ENCODE measurements at places on chromosomes 1 and 21.
A peak's percentile ranks its signal among the peaks of the same experiment; 100 is the strongest.

- DNase-seq, result no peak
These were observed 21.7 kb upstream of the S100A2 start for GRCh38 chr1:153587314-153587713.

DNA sequence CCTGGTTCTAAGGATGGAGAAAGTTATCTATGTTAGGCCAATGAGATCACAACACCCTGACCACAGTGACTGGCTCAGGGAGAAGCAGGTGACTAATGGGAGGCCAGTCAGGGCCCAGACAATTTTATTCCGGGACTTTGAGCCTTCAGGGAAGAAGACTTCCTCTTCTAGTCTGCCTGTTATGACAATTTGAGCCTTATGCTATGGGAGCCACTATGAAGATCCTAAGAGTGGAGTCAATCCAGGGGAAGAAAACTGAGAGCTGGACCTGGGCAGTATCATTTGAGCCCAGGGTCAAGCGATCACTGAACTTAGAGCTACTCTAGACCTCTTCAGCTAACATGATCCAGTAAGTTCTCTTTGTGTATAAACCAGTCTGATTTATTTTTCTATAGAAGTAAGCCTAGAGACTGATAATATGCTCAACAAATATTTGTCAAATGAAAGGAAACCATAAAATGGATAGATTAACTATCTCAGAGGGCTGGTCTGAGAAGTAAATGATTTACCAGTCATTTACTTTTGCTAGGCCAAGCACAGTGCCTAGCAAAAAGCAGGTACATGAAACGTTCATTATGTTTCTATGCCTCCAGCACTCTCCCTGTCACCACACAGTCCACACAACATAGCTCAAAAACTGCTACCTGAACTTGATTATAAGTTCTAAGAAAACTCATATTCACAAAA, 4.2 kb upstream of the C1orf141 start:
- DNase-seq, result no peak

DNA sequence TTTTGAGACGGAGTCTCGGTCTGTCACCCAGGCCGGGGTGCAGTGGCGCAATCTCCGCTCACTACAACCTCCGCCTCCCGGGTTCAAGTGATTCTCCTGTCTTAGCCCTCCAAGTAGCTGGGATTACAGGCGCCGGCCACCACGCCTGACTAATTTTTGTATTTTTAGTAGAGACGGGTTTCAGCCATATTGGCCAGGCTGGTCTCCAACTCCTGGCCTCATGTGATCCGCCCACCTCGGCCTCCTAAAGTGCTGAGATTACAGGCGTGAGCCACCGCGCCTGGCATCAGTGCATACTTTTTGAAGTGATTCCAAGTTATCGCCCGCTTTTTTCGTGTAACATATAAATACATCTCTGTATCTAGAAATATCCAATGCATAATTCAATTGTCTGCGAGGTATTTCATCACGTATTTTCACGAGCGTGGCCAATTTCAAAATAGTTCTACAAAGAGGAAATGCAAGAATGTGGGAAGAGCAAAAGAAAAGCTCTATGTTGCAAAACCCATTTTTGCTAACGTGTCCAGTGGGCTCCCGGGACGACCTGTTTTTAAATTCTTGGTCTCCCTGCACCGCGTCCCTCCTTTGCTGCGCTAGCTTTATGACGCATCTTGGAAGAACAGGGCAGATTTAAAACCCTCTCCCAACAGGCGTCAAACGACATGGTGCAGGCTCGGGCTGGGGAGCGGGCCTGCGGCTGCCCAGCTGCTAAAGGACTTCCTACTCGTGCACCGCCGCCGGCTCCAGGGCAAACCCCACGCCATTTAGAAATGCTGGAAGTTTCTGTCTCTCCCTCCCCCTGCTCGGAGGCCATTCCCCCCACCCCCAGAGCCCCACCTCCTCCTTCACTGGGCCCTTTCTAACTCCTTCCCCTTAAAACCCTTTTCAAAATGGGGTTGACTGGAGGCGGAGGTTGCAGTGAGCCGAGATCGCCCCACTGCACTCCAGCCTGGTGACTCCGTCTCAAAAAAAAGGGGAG, 923 bp upstream of the IFNGR2 start:
- DNase-seq, result peak; percentile 25

DNA sequence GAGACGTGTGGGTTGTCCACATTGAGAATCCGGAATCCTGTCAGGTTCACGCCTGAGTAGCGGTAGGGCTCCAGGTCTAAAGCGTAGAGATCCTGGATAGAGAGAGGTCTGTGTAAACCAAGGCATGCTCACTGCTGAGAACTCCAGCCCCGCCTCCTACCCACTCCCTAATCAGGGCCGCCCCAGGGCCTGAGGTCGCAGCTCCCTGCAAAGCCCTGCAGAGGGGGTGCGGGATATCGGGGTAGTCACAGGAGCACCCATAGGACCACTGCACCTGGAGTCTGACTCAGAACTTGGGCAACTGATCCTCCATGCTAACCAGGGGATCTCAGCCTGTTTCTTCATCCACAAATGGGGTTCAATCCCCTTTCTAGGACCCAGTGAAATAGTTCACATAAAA, 174.4 kb downstream of the GRIK3 start:
- DNase-seq, result no peak

- no peak for DNase-seq
These were observed 33.7 kb downstream of the PTP4A2 start for GRCh38 chr1:31904339-31905092.

GRCh38 chr1:201461645-201462441, 7.1 kb downstream of the PHLDA3 start:
- no peak for DNase-seq

DNA sequence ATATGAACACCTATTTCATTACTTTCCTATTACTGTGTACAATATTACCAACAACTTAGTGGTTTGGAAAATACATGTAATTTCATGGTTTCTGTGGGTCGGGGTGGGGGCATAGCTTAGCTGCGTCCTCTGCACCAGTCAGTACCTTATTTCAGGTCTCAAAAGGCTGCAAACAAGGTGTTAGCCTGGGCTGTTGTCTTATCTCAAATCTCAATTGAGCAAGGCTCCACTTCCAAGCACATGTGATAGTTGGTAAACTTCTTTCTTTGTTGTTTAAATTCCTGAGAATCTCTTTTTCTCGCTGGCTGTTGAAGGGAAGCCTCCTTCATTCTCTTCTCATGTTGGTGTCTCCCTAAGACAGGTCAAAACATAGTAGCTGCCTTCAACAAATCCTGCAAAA, 485.4 kb downstream of the AMY1C start:
- DNase-seq, result no peak

DNA sequence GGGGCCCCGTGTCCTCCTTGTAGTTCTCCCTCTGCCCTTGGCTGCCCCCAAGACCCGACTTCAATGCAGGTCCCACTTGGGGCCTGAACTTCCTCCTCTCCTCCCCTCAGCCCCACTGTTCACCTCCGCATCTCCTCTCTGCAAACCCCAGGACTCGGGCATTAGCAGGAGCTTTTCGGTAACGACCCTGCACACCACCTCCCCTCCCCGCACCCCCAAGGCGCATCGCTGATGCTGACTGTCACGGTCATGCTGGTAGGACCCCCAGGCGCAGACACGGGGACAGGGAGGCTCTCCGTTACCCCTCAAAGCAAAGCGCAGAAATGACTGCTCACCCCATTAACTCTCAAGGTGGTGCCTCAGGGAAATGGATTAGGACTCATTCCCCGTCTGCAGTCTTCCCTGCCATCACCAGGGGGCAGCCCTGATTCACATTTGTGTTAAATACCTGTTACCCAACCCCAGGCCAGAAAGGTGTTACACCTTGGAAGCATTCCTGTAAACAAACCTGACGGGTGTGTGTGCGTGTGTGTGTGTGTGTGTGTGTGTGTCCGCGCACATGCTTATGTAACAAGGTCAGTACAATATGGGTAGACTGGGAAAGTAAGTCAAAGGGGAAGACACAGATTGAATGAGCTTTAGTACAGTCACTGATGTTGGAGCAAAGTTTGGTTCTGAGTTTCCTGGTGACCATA, 6.4 kb upstream of the GUCA2B start:
- peak; percentile 82 for DNase-seq

GRCh38 chr21:27423038-27423437, 456.1 kb upstream of the ADAMTS5 start:
- no peak for DNase-seq

- DNase-seq, result no peak
These were observed 483.4 kb downstream of the OMA1 start for GRCh38 chr1:58063095-58063494.

- DNase-seq, result no peak
These were observed 207.7 kb upstream of the CAMK1G start for GRCh38 chr1:209375671-209376365.

GRCh38 chr1:84265867-84266266, 35.6 kb upstream of the SAMD13 start:
- no peak for DNase-seq

GRCh38 chr1:180533266-180533987, 25.3 kb upstream of the OVAAL start:
- peak; percentile 80 for DNase-seq

GRCh38 chr1:12546771-12547585, 71.0 kb downstream of the DHRS3 start:
- DNase-seq, result no peak

- DNase-seq, result no peak
These were observed 2.3 kb downstream of the HIPK1 start for GRCh38 chr1:113931451-113931851.
